Stimulated activated CD8-positive, alpha-beta memory T cell treated with anti-CD3 and anti-CD28 coated beads, Interleukin-15, amount 100 ng/mL, for 4 hours (primary cell): ENCODE measurements at places on chromosomes 4 and X.

DNA sequence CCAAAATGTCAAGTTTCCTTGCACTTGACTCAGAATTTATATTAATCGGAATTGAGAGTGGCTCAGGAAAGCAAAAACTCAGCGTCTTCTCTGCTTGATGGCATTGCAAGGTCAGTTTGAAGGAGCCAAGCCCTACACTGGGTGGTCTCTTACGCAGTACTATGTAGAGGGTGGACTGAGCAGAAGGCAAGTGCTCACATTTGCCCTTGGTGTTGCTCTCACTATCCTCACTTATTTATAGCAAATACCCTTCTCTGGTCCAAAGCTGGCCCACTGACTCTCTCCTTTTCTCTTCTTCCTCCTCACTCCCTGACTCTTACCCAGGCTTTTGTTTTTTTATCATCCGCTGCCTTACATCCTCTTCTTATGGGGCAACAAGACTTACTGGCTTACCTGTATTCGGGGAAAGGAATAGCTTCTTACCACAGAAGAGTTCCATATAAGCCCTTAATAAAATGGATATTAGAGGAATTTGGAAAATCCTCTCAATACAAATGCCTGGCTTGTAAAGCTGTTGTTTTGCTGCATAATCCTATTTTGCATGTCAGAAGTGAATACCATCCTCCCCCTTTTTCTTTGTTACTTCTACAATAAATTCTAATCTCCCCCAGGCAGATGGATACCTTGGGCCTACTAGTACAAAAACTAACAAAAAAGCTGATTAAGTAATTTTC, 24.8 kb upstream of the GATB start:
- no peak for DNase-seq

- DNase-seq, result no peak
Measured at GRCh38 chr4:74659576-74660411, 134.5 kb downstream of the BTC start.

- no peak for DNase-seq
Measured at GRCh38 chr4:48347282-48347921, 6.1 kb downstream of the SLAIN2 start.

DNA sequence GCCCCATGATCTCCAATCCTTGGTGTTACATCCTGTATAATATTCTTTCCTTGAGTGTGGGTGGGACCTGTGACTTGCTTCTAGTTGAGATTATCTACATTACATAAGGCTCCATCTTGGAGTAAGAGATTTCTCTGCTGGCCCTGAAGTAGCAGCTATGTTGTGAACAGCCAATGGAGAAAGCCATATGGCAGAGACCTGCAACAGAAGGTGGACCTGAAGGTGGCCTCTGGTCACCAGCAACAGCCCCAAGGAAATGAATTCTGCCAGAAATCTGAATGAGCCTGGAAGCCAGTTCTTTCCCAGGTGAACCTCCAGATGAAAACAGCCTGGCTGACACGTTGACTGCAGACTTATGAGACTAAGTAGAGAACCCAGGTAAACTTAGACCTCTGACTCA, 2.3 kb upstream of the INTS6L start:
- DNase-seq, result no peak

- DNase-seq, result no peak
Measured at GRCh38 chr4:42320822-42321388, 76.4 kb upstream of the SHISA3 start.
